ENCODE measurements at places on chromosomes 6 and 20. TPM values are rescaled to one million over a fixed set of nuclear protein-coding genes. Genes with fewer than 3 reads are reported as not detected.

DNA sequence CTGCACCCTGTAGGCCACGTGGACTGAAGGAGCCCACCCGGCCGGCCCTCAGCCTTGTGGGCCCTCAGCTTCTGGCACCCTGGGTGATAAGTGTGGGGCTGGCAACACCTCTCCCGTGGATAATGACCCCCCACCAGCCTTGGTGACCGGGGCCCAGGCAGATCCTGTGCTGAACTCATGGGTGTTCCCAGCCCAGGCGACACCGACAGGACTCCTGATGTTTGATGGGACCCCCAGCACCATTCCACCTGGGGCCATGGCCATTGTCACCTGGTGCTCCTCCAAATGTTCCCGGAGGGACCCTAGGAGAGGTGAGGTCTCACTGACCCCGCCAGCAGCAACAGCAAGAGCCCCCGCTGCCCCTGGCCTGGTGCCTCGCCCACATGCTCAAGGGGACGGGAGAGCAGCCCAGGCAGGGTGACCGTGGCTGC lies 19.4 kb upstream of the FRMD1 start:
- DNase-seq: no peak
- no peak overlapping the region for H3K27ac ChIP-seq
- peaks cover 2% of the 10 kb centered on the region for H3K27me3 ChIP-seq

The TMEM217 gene
- 0.72 TPM for total RNA-seq

The TSPO2 gene
- 0.44 TPM for total RNA-seq

DNA sequence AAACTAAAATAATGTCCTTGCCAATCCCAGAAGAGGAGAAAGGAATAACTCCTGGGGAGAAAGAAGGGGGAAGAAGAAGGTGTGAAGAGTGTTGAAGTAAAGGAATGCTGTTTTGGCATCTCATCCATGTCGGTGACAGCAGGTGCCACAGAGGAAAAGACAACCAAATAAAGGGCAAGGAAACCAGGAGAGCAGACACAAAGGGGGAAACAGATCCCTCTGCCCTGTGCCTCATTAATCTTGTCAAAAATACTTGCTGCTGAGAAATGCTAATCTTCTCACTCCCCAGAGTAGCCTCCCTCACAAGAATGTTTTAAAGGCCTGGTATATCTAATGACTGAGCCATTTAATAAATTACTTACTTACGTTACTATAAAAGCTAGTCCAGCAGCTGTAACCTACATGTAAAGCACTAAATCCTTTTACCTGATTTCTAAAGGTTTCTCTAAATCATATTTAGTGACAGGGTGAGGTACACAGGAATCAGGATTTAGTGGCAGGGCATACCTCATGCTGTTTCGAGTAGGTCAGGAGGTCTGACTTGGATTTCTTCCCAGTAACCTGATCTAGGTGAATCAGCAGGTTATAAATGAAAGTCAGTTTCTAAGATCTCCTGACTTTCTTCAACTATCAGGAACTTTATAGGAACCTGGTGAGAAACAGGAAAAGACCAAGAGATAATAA lies 377.1 kb downstream of the CENPW start:
- no peaks in the 10 kb centered on the region for H3K36me3 ChIP-seq
- H3K27ac ChIP-seq: no peak overlapping the region
- peak; percentile 83 for DNase-seq
- H3K4me1 ChIP-seq: no peaks in the 10 kb centered on the region
- no peak overlapping the region for H3K4me3 ChIP-seq
- H3K27me3 ChIP-seq: no peaks in the 10 kb centered on the region
